ENCODE measurements at places on chromosomes 11 and 22.

DNA sequence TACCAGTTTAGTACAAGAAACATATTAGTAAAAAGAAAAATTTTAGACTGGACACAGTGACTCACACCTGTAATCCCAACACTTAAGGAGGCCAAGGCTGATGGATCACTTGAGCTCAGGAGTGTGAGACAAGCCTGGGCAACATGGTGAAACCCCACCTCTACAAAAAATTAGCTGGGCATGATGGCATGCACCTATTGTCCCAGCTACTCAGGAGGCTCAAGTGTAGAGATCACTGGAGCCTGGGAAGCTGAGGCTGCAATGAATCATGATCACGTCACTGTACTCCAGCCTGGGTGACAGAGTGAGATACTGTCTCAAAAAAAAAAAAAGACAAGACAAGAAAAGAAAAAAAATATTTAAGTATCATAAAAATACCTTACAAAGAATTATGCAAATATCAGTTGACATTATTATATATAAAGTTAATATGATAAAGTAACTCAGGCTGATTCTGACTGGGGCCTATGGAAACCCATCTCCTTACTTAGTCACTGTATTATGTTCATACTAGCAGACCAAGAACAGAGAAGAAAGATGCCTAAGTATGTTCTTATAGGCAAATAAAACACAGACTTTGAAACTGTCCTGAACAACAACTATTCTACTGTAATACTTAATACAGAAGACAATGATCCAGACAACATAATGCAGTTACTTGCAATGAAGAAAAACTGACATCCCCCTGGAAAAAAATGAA is 27.3 kb downstream of the FAM168A start:
- DNase-seq = no peak

- DNase-seq = no peak
Observed at GRCh38 chr11:86103808-86104207, 34.9 kb upstream of the PICALM start.

DNA sequence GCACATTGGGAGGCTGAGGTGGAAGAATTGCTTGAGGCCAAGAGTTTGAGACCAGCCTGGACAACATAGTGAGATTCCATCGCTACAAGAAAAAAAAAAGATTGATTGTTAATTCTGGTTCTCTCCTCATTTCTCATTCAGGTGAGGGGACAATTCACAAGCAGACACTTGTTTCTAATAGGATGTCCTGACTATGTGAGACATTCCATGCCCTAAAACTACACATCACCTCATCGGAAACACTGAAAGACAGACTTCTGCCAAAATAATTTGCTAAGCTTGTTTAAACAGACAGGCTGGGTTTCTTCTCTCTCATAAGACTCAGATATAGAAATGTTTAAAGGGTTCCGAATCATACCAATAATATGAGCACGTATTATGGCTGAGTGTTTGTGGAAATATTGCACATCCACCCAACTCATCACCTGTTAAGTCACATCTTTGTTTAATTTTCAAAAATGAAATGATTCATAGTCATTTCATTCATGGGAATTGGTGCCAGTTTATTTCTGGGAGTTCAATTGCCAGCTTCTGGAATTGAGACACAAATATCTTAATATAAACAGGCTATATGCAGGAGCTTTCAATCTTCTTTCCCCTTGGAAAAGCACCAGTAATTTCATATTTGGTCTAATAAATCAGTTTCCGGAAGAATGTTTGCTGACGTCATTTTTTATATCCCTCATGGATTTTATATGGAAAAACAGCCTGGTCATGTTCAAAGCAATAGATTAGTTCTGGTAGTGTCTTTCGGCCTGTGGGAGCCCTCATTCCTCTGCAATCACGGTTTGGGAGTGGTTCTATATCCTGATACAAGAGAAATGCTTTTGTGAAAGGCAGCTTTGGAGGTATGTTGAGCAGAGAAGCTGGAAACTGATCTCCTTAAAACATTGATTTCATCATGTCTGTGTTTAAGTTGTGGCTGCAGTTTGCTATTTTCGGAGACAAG is 87.0 kb downstream of the BDNF start:
- DNase-seq = peak; percentile 14

GRCh38 chr11:83574519-83574918 is 288.4 kb upstream of the CCDC90B start:
- DNase-seq = no peak

DNA sequence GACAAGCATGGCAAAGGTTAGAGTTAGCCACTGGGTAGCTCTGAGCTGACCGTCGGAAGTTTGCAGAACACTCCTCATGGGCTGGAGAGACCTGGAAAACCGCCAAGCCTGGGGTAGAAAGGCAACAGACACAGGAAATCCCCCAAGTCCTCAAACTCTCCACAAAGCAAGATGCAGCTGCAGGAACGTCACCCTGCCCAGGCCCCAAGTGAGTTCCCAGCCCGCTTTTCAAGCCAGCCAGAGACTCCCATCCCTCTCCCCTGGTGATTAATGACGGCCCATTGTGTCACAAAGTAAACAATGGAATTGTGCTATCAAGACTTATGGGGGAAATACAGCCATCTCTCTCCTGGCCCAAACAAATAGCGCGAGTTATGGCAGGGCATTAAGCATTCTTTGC is 633.0 kb downstream of the TBC1D22A start:
- DNase-seq = no peak

DNA sequence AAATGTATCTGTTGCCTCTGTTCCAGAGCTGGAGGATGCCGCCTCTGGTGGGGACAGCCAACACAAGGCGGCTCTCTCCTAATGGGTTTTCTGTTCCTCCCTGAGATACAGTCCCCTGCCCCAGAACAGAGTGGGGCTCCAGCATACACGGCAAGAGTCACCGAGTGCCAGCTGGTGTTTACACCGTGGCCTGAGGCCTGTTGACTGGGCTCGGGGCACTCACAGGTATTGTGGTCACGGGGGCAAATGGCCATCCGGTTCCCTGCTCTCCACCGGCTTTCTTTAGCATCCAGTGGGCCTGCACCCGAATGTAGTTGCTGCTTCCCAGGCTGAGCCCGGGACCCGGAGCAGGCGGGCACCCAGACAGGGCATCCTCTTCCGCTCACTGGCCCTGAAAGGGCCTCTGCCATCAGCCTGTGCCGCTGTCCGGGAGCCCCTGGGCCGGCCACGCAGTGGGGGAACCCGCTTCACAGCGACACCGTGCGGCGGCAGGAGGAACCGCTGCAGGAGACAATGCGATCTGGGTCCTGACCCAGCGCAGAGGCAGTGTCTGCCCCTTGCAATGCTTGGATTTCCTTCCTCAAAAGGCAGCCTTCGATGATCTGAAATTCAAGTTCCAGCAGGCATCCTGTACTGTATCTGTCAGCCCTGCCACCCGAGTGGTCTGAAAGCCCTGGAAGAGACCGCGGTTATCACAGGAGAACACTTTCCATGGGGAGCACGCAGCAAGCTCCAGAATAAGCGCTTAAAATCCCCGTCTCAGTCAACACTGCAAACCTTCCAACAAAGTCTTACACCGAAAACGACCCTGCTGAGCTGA is 859 bp upstream of the KRTAP5-5 start:
- no peak for DNase-seq

GRCh38 chr11:118120793-118121192 is 31.8 kb downstream of the SCN4B start:
- no peak for DNase-seq

DNA sequence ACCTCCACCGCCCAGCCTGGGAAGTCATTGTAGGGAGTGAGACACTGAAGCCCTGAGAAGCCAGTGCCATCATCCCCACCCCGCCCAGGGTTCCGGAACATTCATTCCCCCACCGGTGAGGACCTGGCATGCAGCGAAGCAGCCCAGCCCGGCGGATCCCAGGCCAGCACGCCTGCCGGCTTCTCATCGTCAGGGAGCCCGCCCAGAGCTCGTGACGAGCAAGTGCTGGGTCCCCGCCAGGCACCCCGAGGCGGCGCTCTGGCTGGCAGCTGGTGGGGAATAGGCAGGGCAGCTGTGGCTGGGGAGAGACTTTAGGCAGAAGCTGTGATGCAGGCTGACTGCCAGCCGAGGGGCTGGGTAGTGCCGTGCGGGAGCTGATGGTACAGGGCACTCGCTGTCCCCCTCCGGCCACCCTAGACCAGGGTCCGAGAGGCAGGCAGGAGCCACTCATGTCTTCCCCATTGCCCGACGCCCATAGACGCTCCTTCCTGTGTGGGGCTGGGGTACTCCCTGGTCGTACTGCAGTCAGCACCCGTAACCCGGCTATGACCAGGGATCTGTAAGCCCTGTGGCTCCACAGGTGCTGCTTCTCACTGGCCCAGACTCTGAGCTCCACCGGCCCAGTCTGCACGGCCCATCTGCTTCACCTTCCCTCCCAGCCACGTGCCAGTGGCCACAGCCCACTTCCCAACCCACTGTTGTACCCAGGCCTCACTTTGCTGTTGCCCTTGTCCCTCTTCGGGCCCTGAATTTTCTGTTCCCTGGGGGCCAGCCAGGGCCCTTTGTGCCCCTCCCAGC is 24.5 kb upstream of the CABP7 start:
- DNase-seq = no peak

DNA sequence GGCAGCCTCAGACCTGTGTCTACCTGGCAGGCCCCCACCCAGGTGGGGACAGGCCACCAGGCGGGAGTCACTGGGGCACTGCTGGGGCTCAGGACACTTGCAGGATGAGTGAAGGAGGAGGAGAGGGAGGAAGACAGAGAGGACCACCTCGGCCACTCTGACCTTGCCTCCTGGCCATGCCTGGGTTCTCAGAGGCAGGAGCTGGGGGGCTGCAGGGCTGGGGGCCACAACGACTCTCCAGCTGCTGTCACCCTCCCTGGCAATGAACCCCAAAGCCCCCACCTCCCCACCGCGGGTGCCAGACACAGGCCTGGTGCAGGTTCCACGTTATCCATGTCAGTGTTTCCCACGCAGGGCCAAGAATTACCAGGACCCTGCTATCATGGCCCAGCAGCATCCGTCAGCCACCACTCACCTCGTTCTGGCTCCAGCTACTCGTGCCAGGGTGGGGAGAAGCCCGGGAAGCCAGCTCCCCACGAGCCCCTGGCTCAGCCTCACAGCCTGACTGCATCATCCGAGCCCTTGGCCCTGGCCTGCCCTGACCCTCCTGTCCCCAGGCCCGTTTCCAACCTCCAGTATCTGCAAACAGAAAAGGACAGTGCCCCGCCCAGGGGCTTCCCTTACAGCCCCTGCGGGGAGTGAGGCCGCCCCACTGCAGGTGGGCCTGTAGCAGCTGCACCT is 62.4 kb downstream of the BRD1 start:
- DNase-seq = no peak

DNA sequence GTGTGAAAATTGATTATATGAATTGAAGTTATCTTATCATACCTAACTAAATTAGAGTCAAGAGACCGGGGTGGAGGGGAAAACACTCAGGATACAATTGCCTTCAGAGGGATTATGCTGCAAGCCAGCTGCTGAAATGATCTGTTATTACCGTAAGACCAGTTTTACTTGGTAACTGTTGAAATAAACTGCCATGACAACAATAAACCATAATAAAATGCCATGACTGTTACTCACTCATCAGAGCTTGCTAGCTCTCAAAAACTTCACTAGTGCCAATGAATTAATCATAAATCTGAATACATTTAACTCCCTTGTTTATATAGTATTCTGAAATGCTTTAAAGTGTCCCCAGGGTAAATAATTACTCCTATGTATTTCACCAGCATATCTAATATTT is 68.2 kb downstream of the CASP12 start:
- no peak for DNase-seq

DNA sequence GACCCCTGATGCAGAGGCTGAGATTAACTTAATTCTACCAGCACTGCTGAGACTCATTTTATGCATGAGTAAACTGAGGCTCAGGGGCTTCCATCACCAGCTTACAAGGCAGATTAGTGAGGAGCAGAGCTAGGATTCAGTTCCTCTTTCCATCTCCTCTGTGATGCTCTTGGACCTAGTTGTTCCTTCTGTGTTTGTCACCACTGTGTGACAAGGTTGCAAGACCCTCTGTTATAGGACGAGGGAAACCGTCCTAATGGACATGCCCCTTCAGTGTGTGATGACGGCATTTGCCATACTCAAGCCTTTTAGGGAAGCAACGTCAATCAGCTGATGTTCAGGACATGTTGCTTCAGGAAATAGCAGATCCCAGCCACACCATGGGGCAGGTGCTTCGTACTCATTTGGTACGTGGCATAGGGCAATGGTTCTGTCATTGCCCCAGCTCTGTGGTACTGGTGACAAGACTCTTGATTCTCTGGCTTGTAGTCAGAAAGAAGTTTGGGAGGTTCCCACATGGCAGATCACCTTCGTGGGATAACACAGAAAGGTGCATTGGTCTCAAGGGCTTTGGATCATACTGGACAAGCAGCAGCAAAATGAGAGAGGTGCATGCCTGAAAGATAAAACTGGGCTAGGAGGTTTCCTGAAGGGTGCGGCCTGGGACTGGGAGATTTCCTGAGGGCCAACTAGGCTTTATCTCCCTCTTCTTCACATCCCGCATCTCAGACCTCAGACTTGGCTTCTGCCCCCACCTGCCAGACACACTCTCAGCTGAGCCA is 23.9 kb upstream of the CD44 start:
- DNase-seq = no peak

- DNase-seq = no peak
Observed at GRCh38 chr11:9862981-9863380, 199.1 kb downstream of the SWAP70 start.

DNA sequence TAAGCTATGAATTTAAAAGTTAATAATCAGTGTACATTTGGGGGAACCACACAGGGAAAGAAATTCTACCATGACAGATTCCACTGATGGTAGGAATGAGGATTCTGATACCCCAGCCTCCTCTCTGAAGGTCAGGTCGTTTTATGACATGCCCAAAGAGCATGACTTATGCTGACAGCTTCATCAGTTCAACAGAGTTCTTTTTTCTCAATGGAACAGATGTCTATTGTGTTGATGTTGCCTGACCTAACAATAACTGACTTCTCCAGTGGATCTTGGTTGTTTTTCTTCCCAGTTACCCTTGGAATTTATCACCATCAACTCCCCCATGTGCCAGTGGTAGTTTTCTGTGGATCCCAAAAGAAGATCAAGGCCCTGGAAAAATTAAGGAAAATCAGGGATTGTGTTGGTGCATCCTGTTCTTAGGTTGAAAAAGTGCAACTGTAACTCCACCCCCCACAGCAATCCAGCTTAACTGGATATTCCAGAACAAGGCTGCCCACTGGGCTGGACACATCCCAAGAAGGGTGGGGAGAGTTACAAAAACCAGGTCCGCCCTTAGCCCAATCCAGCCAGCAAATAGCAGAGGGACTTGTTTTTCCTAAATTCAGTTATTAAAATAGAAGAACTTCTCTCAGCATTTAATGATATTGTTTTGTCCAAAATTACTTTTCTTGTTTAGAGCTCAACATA is 31.5 kb upstream of the CAT start:
- DNase-seq = peak; percentile 76
